Uterus (tissue), 4 donors: ENCODE measurements at places on chromosomes 2 and 18. TPM values are rescaled to one million over a fixed set of nuclear protein-coding genes. Genes with fewer than 3 reads are reported as not detected.

LYG2 gene
- not detected for total RNA-seq

FN1 gene
- 267 TPM for total RNA-seq

LYPD6 gene
- 1.9 TPM for total RNA-seq

PARD3B gene
- 21.8 TPM for total RNA-seq

KIAA2012 gene
- 0.26 TPM for total RNA-seq

GPAT2 gene
- total RNA-seq, result 5.3 TPM

IMPA2 gene
- 33.1 TPM for total RNA-seq

UGT1A10 gene
- not detected for total RNA-seq

CNDP1 gene
- 0.90 TPM for total RNA-seq

EMX1 gene
- not detected for total RNA-seq

CWC22 gene
- total RNA-seq, result 24.7 TPM

HRH4 gene
- not detected for total RNA-seq

MRPS5 gene
- 44.1 TPM for total RNA-seq

ALLC gene
- not detected for total RNA-seq

LINC00305 gene
- not detected for total RNA-seq

SCRN3 gene
- total RNA-seq, result 15.7 TPM

ZAP70 gene
- total RNA-seq, result 11.2 TPM

PTRHD1 gene
- 11.9 TPM for total RNA-seq

TSPYL6 gene
- total RNA-seq, result not detected

PRKAG3 gene
- total RNA-seq, result not detected

TTN gene
- total RNA-seq, result 6.0 TPM

MGAT4A gene
- 27.4 TPM for total RNA-seq

REEP1 gene
- total RNA-seq, result 16.1 TPM

WNT10A gene
- 0.97 TPM for total RNA-seq

C18orf54 gene
- 2.9 TPM for total RNA-seq

CYP26B1 gene
- total RNA-seq, result 0.59 TPM

TRIM43 gene
- total RNA-seq, result not detected

DOK6 gene
- total RNA-seq, result 9.5 TPM

XIRP2 gene
- not detected for total RNA-seq

ASXL2 gene
- 11.0 TPM for total RNA-seq

DNAH6 gene
- 3.1 TPM for total RNA-seq

MFSD6 gene
- 28.3 TPM for total RNA-seq

CTLA4 gene
- total RNA-seq, result not detected

FAM161A gene
- total RNA-seq, result 69.7 TPM

UPP2 gene
- not detected for total RNA-seq
